Activated gamma-delta T cell treated with Interleukin-2 at 50 U/mL for 16 hours (primary cell): ENCODE measurements at places on chromosomes 7 and 10.

DNA sequence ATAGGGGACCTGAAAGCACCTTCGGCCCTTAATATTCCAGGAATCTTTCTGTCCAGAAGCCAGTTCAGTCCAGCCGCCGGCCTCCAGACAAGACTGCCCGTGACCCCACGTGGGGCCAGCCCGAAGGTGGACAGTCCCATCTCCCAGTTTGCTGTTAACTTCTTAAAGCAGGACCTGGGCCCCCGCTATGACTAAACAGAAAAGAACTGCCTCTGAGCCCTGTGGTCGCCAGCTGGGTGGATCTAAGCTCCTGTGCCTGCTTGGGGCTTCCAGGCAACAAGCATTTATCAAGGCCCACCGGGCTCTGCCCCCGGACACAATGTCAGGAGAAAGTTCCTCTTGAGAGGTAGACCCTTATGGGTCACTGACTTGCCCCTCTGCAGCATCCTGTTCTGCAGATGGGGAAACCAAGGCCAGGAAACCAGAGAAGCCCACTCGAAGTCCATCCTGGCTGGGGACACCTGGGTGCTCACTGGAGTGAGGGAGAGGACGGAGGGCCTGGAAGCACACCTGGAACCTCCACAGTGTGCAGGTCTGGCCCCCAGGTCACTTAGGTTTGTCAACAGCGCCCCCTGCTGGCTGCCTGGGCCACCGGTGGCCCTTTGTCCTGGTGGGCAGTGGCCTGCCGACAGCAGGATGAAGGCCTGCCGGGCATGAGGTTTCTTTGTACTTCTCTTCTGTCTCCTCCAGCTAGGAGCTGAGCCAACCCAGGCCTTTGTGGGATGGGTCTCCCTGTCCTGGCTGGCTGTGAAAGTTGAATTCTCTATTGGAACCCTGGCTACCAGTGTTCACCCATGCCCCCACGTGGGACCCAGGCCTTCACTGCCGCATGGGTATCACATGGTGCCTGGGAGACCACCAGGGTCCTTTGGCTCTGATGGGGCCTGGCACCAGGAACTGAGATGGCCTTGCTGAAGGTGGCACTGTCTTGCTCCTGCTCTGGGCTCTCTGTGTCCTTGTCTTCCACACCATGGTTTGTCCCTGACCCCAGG, 128.0 kb downstream of the ZMIZ1 start:
- peak; percentile 82 for DNase-seq

- no peak for DNase-seq
These were observed 73.8 kb upstream of the ATP6V0A4 start for GRCh38 chr7:138871814-138872090.

- no peak for DNase-seq
These were observed 229.7 kb upstream of the ZNF32 start for GRCh38 chr10:43878386-43878785.

DNA sequence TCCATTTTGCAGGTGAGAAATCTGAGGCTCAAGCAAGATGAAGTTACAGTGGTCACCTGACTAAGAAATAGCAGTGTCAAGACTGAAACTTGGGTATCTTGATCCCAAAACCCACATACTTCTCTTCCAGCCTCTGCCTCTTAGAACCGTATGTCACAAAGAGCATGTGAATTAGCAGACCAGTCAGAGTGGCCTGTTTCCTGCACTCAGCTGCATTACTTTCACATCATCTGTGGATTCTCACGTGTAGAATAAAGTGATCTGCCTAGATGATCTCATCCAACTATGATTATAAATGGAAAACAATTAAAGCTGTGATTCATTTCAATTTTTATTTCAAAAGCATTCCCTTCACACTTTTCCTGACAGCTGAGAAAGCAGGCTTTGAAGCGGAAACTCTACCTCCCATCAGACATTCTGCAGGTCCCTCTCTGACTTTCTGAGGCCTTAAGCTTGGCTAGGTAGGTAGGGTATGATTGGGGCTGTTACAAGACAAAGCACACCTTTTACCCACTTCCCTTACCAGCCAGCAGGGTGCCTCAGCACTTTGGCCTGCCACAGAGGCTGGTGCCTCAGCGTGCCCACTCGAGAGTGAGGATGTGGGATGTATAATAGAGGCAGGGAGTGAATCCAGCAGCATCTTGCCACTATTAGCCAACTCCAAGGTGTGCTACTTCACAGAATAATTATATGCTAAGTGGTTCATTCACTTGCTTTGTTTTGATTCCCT, 70.2 kb upstream of the PDE1C start:
- DNase-seq, result no peak

GRCh38 chr10:97574374-97575126, 2.0 kb downstream of the ANKRD2 start:
- DNase-seq, result no peak

DNA sequence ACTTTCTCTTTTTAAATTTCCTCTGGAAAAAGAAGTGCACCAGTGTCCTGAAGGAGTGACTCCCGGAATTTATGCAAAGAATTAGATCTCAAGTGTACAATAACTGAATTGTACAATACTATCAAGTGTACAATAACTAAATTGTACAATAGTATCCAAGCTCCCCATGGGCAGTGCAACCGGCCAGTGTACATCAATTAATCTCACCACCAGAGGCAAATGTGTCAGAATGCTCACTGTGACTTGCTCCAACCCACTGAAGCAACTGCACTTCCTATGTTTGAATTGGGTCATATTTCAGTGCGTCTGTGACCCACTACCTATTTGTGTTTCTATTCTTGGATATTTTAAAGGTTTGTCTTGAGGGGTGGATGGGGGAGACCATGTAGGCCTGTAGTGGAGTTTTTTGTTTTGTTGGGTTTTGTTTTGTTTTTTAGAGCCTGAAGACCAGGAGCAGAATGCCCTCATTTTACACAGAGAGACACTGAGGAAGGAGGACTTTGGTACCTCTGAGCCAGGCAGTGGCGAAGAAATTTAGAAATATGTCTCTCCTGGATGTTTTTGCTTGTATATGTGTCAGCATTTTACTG, 78.5 kb upstream of the CTTNBP2 start:
- DNase-seq, result no peak

GRCh38 chr7:149494738-149495368, 2.8 kb downstream of the ZNF746 start:
- DNase-seq, result no peak

DNA sequence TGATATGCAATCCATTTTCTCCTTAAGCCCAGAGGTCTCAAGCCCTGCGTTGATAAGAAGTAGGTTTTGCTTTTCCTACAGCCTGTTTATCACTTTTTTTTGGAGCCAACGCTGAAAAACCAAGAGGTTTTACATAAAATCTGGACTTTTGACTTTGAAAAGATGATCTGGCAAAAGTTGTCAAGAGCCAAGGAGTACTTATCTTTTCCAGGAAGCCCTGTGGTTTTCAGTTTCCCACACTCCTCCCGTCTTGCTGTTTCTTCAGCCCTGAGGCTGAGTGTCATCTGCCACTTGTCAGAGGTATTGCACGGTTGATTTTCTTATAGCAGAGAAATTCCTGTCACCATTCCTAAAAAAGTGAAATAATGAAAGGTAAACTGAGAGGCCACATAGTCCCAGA, 108.7 kb downstream of the TYW1 start:
- DNase-seq, result no peak

DNA sequence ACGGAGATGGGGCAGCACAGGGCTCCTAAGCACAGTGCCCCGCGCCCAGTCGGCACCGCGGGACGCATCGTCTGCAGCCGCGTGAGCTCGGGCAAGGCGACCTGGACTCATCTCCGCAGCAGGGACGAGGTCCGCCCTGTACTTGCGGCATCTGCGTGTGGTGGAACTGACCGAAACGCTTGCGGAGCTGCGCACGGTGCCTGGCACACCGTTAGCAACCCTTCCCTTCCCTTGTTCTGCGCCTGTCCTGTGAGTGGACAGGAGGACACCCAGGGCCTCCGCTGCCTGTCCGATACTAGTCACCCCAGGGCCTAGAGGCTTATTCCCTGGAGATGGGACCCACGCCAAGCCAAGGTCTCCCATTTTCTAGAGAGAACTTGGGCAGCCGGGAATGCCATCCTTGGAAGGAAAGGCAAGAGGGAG, 98.5 kb downstream of the WDR11 start:
- DNase-seq, result no peak

DNA sequence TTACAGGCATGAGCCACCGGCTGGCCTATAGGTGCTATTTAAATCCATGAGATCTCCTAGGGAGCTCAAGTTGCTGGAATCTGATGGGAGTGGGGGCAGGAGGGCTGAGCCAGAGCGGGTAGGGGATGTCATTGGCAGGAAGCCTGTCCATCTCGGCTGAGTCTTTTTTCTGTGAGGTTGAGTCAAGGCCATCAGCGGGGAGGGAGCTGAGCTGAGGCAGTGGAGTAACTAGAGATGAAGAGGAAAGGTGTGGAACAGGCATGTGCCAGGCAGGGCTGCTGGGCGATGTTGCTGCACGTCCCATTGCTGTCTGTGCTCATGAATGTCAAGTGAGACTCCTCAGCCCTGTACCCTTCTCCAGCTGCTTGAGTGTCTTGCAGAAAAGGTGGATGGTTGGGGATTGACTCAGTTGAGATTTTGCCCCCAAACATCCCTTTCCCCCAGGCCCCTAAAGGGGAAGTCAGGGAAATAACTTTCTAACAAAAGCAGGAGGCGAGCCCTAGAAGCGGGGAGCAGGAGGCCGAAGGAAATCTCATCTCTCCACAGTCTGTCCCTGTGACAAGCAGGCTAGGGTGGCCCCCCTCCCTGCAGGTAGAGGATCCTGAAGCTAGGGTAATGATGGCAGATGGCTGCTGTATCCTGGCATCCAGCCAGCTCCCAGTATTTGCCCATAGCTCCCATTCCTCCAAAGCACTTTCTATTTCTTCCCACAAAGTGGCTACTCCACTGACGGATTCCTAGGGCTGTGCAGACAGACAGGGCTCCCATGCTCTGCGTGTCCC, 5.4 kb downstream of the ATP6V1F start:
- no peak for DNase-seq

- DNase-seq, result no peak
These were observed 150.7 kb downstream of the BTAF1 start for GRCh38 chr10:92074126-92074887.

GRCh38 chr7:27651702-27652101, 11.0 kb downstream of the HIBADH start:
- DNase-seq, result no peak

DNA sequence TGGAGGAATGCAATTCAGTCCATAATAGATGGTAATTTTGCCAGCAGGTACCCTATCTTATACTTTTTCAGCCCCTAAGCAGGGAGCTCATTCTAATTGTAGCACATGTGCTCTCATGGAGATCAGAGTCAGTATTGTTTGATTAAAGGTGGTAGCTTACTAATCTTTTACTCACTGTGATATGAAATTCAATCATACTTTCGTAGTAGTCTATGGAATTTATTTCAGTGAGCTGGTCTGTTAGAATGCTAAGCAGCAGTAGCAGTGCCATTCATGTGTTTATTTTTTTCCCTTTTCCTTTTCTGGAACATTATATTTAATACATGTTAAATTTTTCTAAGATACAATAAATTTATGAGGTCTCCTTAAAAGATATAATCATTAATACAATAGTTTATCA, 109.0 kb downstream of the ST7 start:
- no peak for DNase-seq

- DNase-seq, result no peak
These were observed 17.5 kb downstream of the DNAJC9 start for GRCh38 chr10:73229567-73229966.

DNA sequence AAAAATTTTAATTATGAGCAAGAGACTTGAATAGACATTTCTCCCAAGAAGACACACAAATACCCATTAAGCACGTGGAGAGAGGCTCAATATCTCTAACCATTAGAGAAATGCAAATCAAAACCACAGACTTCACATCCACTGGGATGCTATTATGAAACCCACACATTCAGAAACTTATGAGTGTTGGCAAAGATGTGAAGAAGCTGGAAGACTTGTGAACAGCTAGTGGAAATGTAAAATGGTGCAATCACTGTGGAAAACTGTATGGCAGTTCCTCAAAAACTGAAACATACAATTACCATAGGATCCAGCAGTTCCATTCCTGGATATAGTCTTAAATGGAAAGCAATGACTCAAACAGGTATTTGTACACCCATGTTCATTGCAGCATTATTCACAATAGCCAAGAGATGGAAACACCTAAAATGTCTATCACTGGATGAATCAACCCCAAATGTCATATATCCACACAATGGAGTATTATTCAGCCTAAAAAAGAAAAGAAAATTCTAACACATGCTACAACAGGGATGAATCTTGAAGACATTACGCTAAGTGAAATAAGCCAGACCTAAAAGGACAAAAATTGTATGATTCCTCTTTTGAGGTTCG, 53.5 kb upstream of the FRMD4A start:
- DNase-seq, result no peak

- no peak for DNase-seq
These were observed 303.8 kb downstream of the KCNMA1 start for GRCh38 chr10:77333610-77334340.

- no peak for DNase-seq
These were observed 26.5 kb downstream of the HDAC9 start for GRCh38 chr7:18521945-18522566.

DNA sequence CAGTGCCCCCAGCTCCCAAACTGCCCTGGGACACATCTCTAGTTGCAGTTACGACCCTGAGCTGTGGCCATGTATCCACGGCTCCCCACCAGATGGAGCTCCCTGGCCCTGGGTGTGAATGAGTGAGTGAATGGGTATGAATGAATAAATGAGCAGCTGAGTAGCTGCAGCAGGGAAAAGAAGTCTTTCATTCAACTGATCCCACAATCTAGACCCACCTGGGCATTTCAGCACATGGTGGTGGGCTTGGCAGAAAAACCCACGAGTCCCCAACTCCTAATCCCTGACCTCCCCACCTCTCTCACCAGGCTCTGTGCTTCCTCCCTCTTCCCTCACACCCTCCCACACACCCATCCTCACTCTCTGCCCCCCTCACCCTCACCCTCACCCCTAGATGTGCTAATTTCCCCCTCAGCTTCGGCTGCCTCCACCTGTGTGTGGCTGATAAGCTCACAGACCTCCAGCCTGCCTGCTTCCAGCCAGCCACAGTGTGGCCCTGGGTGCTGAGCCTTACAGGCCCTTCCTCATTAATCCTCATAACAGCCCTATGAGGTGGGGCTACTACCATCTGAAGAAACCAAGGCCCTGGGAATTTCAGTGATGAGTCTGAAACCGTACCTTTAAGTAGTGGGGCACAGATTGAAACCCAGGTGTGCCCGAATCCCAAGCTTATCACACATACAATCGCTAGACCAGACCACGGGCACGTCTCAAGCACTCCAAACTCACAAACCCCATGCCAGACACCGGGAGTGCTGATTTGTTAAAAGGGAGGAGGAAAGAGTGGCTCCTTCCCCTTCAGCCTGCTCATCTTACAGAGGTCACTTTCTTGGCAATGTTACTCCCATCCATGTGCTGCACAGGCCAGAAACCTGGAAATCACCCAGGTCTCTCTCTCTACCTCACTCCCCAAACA, 2.2 kb upstream of the ATP6V1F start:
- no peak for DNase-seq

DNA sequence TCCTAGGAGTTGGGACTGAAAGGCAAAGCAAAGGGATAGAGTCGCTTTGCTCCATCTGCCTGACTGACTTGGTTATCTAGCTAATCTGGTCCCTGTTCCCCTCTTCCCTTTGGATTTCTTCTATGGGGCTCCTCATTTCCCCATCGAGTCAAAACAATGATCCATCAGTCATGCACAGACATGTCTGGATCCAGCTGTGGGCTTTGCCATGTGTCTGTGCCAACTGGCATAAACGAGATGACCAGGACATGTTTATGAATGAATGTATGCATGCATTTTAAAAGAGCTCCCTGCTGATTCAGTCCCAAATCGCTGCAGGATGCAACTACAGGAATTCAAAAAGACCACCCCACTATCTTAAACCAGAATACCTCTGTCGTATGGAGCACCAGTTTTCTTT, 122.0 kb downstream of the ARL4A start:
- no peak for DNase-seq

- DNase-seq, result no peak
These were observed 382.7 kb downstream of the SFMBT2 start for GRCh38 chr10:7027913-7028808.
